Lung (tissue), 17 donors: ENCODE measurements at places on chromosomes 16 and 17. TPM values are rescaled to one million over a fixed set of nuclear protein-coding genes. Genes with fewer than 3 reads are reported as not detected.

PITPNM3 gene
- 4.0 TPM for total RNA-seq

NUP93 gene
- 59.9 TPM for total RNA-seq

PYDC1 gene
- total RNA-seq = not detected

BFAR gene
- total RNA-seq = 68.9 TPM

PARD6A gene
- 1.4 TPM for total RNA-seq

DNA sequence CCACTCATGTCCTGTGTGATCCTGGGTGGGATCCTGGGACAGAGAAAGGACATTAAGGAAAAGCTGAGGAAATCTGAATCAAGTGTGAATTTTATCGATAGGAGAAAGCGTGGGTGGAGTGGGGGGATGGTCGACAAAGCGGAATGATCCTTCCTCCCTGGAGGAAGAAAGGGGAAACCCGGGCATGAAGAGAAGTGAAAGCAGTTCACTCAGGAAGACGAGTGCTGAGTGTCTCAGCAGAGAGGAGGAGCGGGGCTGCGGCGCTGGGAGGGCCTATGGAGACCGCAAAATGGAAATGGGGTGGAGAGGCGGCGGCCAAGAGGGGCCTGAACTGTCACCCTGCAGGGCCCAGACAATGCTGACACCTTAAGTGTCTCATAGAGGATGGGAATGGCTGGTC is 8.7 kb downstream of the ZDHHC7 start:
- peaks cover 33% of the 10 kb centered on the region for H3K4me1 ChIP-seq
- no peak overlapping the region for H3K4me3 ChIP-seq
- peak overlapping the region; percentile 78 for H3K27ac ChIP-seq
- DNase-seq = no peak
- no peaks in the 10 kb centered on the region for H3K36me3 ChIP-seq

GRCh38 chr17:28097254-28097653 is 54.8 kb downstream of the NLK start:
- H3K36me3 ChIP-seq = no peaks in the 10 kb centered on the region
- DNase-seq = no peak
- H3K27me3 ChIP-seq = no peaks in the 10 kb centered on the region
- H3K27ac ChIP-seq = no peak overlapping the region

GRCh38 chr16:77332792-77333191 is 102.0 kb downstream of the ADAMTS18 start:
- no peaks in the 10 kb centered on the region for H3K4me1 ChIP-seq
- H3K36me3 ChIP-seq = no peaks in the 10 kb centered on the region
- no peak overlapping the region for H3K27ac ChIP-seq
- no peak overlapping the region for H3K4me3 ChIP-seq

- DNase-seq = no peak
- H3K4me3 ChIP-seq = no peak overlapping the region
- H3K36me3 ChIP-seq = no peaks in the 10 kb centered on the region
- no peaks in the 10 kb centered on the region for H3K4me1 ChIP-seq
Observed at GRCh38 chr16:19242987-19243575, 42.5 kb upstream of the CLEC19A start.

DNA sequence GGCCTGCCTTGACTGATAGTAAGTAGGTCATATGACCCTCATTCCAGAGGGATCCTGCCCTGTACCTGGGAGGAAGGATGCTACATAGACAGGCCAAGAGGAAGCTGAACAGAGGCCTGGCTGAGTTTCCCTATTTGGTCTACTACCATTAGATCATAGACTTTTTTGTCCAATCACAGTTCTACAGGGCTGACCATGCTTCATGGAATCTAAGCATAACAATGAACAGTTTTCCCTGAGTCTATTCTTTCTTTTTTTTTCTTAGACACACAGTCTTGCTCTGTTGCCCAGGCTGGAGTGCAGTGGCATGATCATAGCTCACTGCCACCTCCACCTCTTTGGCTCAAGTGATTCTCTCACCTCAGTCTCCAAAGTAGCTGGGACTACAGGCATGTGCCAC is 3.9 kb downstream of the GPR179 start:
- no peaks in the 10 kb centered on the region for H3K36me3 ChIP-seq
- no peak for DNase-seq
- H3K27me3 ChIP-seq = no peaks in the 10 kb centered on the region
- no peak overlapping the region for H3K27ac ChIP-seq
- no peak overlapping the region for H3K4me3 ChIP-seq

DNA sequence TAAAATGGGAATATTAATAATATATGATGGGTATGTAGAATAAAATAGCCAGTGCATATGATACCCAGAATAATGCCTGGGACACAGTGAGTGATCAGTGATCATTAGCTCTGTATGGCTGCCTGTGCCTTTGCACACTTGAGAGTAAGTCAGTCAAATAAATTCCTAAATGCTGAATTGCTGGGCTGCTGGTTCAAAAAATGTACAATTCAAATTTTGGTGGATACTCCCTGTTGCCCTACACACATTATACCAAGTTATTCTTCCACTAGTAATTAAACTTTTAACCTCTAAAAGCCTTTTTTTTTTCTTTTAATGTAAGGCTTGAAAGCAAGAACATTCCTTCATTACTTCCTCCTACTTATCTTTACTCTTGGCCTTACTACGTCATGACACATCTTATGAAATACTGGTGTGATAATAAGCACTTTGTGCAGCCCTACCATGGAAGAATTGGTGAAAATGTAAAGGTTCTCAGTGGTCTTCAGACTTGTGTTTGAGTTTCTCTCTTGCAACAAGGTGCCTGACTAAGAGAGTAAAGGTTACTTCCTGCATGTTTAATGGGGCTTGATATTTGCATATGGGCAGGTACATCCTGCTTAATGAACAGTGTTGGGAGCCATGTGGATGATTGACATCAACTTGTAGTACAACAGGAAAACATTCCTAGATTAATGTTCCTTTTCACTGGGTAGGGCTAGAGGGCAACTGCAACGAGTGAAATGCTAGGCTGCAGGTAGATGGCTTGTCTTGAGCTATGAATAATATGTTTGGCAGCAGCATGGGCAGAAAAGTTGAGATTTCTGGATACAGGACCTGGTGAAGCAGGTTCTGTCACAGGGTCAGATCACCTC is 84.3 kb downstream of the PRKCA start:
- H3K27ac ChIP-seq = no peak overlapping the region
- peak; percentile 30 for DNase-seq
- H3K4me1 ChIP-seq = no peaks in the 10 kb centered on the region
- no peaks in the 10 kb centered on the region for H3K27me3 ChIP-seq
- peaks cover 2% of the 10 kb centered on the region for H3K36me3 ChIP-seq

GRCh38 chr17:36761203-36761950 is 160.0 kb downstream of the MRM1 start:
- H3K36me3 ChIP-seq = no peaks in the 10 kb centered on the region
- H3K27me3 ChIP-seq = peaks cover 2% of the 10 kb centered on the region
- no peak overlapping the region for H3K4me3 ChIP-seq
- H3K4me1 ChIP-seq = peaks cover 4% of the 10 kb centered on the region
- no peak overlapping the region for H3K27ac ChIP-seq
- no peak for DNase-seq

- no peaks in the 10 kb centered on the region for H3K27me3 ChIP-seq
- H3K4me3 ChIP-seq = no peak overlapping the region
- H3K4me1 ChIP-seq = peaks cover 24% of the 10 kb centered on the region
- no peak for DNase-seq
Observed at GRCh38 chr17:50920891-50921586, 54.9 kb upstream of the TOB1 start.

GRCh38 chr17:81713004-81713555 is 996 bp downstream of the SLC25A10 start:
- H3K27ac ChIP-seq = no peak overlapping the region
- DNase-seq = no peak
- H3K4me3 ChIP-seq = no peak overlapping the region
- H3K4me1 ChIP-seq = peaks cover 2% of the 10 kb centered on the region
- peaks cover 10% of the 10 kb centered on the region for H3K27me3 ChIP-seq

DNA sequence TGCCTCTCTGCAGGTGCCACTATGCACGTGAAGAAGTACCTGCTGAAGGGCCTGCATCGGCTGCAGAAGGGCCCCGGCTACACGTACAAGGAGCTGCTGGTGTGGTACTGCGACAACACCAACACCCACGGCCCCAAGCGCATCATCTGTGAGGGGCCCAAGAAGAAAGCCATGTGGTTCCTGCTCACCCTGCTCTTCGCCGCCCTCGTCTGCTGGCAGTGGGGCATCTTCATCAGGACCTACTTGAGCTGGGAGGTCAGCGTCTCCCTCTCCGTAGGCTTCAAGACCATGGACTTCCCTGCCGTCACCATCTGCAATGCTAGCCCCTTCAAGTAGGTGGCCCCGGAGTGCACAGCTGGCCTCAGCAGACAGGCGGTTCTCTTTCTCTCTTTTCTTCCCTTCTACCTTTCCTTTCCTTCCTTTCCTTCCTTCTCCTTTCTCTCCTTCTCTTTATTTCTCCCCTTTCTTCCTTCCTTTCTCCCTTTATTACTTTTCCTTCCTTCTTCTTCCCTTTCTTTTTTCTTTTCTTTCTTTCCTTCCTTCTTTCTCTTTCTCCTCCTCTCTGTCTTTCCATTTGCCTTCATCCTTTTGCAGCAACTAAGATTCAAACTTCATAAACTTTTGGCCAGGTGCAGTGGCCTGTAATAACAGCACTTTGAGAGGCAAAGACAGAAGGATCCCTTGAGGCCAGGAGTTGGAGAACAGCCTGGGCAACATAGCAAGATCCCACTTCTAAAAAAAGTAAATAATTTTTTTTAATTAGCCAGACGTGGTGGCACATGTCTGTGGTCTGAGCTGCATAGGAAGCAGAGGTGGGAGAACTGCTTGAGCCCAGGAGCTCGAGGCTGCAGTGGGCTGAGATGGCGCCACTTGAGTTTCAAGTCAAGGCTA is 46.7 kb downstream of the SCNN1B start:
- no peaks in the 10 kb centered on the region for H3K36me3 ChIP-seq
- no peak overlapping the region for H3K27ac ChIP-seq
- H3K27me3 ChIP-seq = no peaks in the 10 kb centered on the region
- DNase-seq = no peak
- peaks cover 2% of the 10 kb centered on the region for H3K4me1 ChIP-seq

DNA sequence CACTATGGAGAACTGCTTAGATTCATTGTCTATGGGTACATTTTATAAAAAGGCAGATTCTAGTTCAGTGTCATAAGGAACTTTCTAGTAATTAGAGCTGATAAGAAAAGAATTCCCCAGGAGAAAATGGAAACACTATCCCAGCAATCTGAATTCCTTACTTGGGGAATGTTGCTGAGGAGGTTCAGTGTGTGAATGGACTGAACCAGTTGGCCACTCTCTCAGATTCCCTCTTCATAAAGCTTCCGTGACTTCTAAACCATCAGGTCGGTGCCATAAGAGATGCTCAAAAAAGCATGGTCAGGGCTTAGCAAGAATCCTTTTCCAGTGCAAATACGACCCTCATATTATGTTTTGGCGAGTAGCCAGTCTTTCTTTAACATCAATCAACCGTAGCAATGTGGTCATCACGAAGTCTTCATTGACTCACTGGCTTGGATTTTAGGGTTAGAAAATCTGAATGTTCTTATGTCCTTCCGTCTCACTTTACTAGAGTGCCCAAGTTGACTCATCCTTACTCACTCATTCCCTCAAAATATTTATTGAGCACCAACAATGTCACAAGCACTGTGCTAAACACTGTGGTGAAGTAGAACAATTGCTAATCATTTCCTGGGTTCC is 102.7 kb upstream of the HLF start:
- H3K4me1 ChIP-seq = no peaks in the 10 kb centered on the region
- H3K27ac ChIP-seq = no peak overlapping the region
- no peaks in the 10 kb centered on the region for H3K36me3 ChIP-seq
- H3K4me3 ChIP-seq = no peak overlapping the region
- no peaks in the 10 kb centered on the region for H3K27me3 ChIP-seq
- DNase-seq = no peak

- peak; percentile 79 for DNase-seq
- peaks cover 6% of the 10 kb centered on the region for H3K4me1 ChIP-seq
- H3K27me3 ChIP-seq = no peaks in the 10 kb centered on the region
- peak overlapping the region; percentile 83 for H3K27ac ChIP-seq
Observed at GRCh38 chr16:57815987-57816745, 13.9 kb upstream of the KIFC3 start.

DNA sequence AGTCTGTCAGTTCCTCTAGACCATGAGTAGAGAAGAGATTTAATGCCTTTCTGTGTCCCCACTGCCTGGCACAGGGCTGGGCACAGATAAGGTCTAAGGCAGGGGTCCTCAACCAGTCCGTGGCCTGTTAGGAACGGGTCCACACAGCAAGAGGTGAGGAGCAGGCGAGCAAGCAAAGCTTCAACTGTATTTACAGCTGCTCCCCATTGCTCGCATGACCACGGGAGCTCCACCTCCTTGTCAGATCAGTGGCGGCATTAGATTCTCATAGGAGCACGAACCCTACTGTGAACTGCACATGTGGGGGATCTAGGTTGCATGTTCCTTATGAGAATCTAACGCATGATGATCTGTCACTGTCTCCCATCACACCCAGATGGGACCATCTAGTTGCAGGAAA is 1.8 kb downstream of the B9D1 start:
- no peak overlapping the region for H3K4me3 ChIP-seq
- no peak overlapping the region for H3K27ac ChIP-seq
- H3K36me3 ChIP-seq = peaks cover 3% of the 10 kb centered on the region

GRCh38 chr16:53840456-53840855 is 136.5 kb downstream of the FTO start:
- H3K4me3 ChIP-seq = no peak overlapping the region
- peaks cover 3% of the 10 kb centered on the region for H3K36me3 ChIP-seq
- no peak for DNase-seq
- no peak overlapping the region for H3K27ac ChIP-seq

GRCh38 chr16:74862743-74863244 is 88.2 kb upstream of the FA2H start:
- H3K4me1 ChIP-seq = no peaks in the 10 kb centered on the region
- H3K27me3 ChIP-seq = no peaks in the 10 kb centered on the region
- no peak overlapping the region for H3K27ac ChIP-seq
- H3K36me3 ChIP-seq = no peaks in the 10 kb centered on the region

- peaks cover 23% of the 10 kb centered on the region for H3K36me3 ChIP-seq
- no peaks in the 10 kb centered on the region for H3K27me3 ChIP-seq
- no peaks in the 10 kb centered on the region for H3K4me1 ChIP-seq
- peak; percentile 34 for DNase-seq
- peak overlapping the region; percentile 83 for H3K27ac ChIP-seq
Observed at GRCh38 chr17:81553616-81554181, 1.5 kb upstream of the FAAP100 start.

DNA sequence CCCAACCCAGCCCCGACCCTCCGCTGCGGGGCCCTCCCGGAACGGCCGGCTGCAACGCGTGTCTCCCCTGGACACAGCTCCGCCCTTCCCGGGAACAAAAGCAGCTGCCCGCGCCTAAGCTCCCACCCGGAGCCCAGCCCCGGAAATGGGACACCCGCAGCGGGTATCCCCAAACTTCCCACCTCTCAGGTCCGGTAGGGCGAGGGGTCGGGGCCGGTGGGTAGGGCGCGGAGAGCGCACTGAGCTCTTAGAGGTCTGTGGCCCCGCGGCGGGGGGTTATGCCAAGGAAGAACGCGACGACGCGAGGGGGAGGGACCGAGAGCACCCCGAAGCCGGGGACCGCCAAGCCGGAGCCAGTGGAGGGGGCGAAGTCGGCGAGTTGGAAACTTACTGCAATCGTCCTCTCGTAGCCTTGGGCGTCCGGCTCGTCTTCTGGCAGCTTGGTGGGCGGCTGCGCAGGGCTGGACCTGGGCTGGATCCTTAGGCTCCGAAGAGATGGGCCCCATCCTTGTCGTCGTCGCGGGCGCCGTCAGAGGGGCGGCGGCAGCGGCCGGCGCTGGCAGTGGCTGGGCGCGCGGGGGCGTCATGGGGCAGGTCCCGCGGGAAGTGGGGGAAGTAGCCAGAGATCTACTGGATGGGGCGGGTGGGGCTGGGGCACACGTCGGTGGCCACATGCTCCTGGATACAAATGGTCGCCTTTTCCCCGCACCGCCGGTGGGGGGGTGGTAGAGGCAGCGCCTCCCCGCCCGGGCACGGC is 6.9 kb downstream of the USP6 start:
- no peaks in the 10 kb centered on the region for H3K4me1 ChIP-seq
- no peak overlapping the region for H3K27ac ChIP-seq
- DNase-seq = peak; percentile 69
- H3K4me3 ChIP-seq = peak overlapping the region; percentile 45
